ENCODE measurements at places on chromosomes 3 and 15.
A peak's percentile ranks its signal among the peaks of the same experiment; 100 is the strongest.

GRCh38 chr3:146416366-146416765, 53.0 kb downstream of the PLSCR2 start:
- no peak for DNase-seq

- no peak for DNase-seq
Measured at GRCh38 chr15:98889930-98890695, 117.5 kb downstream of the PGPEP1L start.

- no peak for DNase-seq
Measured at GRCh38 chr15:82856397-82857170, 47.2 kb downstream of the WHAMM start.

GRCh38 chr3:54698054-54698453, 229.8 kb downstream of the LRTM1 start:
- DNase-seq: no peak

- no peak for DNase-seq
Measured at GRCh38 chr3:112472691-112473090, 26.6 kb downstream of the BTLA start.

GRCh38 chr15:65833501-65834205, 35.6 kb upstream of the RAB11A start:
- no peak for DNase-seq

- no peak for DNase-seq
Measured at GRCh38 chr15:71889947-71890346, 79.6 kb downstream of the NR2E3 start.

- DNase-seq: no peak
Measured at GRCh38 chr3:191026746-191027145, 164.3 kb upstream of the GMNC start.

GRCh38 chr15:87758794-87759418, 497.6 kb downstream of the NTRK3 start:
- no peak for DNase-seq

DNA sequence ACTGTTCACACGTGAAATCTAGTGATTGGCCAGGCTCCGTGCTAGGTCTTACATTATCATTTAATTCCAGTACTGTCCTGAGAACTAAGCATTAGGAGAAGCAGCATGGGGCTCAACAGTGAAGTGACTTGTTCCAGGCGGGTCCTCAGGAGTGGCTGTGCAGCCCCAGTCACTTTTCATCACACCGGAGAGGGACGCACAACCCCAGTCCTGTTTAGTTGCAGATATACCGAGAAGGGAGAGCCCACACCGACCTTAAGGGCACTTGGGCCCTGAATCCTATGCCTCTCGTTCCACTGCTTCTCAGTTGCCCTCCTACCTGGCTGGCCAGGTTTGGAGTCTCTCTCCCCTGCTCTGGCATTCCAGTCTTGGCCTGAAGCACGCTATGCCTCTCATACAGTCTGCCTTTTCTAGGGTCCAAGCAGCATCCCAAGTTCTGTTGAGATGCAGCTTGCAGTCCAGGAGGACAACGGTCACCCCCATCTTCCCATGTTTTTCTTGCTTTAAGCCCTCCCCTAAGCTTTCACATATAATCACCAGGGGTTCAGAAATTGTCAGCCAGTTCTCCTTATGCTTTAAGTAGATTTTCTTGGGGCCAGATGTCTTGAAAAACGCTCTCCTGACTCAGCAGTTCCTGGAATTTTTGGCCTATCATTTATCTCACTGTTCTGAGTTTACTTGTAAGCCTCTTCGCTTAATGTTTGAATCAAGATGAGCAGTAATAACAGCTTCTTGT, 10.1 kb downstream of the FAM131A start:
- DNase-seq: no peak

- no peak for DNase-seq
Measured at GRCh38 chr3:46930945-46931403, 45.6 kb downstream of the CCDC12 start.

DNA sequence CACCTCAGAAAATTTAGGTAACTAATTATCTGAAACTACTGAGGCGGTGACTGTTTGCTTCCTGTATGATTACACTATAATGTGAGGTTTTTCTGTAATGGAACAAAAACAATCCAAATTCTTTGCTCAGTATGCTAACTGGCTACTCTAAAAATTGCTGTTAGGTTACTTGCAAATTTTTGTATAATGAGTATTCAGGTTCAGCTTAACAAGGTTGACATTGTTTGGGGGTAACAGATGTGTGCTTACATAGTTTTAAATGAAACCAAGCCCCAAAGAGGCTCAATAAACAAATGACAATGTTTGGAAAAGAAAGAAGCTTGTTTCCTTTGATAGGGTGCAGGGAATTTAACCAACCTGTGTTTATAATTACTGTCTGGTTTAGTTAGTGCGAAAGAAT, 414.5 kb upstream of the MDFIC2 start:
- no peak for DNase-seq

GRCh38 chr3:27485866-27486265, 1.7 kb upstream of the SLC4A7 start:
- DNase-seq: no peak

- DNase-seq: no peak
Measured at GRCh38 chr15:83306561-83306960, 22.1 kb upstream of the BNC1 start.

DNA sequence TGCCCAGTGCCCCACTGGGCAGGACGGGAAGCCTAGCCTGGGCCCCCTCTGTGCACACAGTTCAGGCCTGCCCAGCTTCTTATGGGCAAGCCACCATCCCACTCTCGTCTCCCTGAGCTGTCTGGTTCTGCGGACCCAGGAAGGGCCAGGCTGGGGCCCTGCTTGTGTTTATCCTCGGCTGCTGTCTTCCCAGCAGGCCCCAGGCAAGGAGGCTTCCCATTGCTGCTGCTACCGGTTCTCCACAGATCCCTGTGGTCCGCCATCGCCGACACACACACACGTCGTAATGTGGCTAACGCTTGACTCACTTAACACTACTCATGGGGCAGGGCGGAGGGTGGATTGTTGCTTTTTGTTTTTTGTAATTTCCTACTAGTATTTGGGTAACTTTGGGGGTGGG, 52.4 kb upstream of the SLC6A1 start:
- no peak for DNase-seq

DNA sequence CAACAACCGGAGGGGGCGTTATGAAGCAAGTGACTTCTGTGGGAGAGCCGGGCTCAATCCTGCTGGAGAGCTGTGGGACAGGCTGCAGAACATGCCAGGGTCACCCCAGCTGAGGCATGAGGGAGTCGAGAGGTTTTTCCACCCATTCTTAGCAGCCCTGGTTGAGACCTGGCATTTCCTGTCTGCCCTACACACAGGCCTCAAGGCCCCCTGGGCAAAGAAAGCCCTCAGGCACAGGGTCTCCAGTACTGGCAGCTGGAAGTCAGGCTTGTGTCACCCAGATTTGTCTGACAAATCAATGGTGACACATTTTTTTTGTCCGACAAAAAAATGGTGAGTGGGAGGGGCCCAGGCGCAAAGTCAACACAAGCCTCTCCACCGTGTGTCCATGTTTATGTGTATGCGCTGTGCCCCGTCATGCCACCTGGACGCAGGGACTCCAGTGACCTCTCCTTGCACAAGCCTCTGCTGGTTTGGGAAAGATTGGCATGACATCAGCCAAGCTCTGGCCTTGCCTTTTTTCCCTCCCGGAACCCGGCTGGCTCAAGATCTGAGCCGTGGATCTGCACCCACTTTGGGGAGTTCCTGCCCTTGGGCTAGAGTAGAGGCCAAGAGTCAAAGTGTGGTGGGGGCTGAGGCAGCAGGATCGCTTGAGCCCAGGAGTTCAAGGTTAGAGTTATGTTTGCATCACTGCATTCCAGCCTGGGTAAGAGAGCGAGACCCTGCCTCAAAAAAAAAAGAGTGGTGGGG, 20.8 kb upstream of the ALAS1 start:
- no peak for DNase-seq

DNA sequence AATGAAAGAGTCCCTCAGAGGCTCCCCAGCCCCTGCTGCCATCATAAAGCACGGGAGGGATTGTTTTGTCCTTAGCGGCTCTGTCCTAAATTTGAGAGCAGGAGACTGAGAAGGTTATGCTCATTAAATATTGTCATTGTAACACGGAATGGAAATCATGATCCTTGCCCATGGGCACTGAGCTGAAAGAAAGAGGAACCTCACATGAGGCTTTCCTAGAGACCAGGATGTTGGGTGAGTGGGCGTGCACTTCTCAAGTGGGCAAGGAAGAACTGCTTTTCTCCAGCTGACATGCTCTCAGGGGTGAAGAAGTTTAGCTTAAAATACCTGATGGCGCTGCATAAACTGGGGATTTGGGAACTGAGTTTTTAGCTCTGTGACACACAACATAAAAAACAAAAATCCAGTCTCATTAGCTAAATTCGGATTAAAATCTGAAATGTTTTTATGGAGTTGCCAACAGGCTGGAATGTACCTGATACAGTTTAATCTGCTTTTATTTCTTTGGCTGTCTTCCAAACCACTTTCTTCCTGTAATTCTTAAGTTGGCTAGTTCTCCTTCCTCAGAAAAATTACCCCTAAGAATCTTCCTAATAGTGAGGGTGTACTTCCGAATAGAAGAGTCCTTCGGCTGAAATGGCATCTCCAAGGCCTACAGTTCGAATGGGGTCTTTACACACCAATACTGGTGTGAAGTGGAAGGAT, 31.7 kb downstream of the ADPGK start:
- no peak for DNase-seq

DNA sequence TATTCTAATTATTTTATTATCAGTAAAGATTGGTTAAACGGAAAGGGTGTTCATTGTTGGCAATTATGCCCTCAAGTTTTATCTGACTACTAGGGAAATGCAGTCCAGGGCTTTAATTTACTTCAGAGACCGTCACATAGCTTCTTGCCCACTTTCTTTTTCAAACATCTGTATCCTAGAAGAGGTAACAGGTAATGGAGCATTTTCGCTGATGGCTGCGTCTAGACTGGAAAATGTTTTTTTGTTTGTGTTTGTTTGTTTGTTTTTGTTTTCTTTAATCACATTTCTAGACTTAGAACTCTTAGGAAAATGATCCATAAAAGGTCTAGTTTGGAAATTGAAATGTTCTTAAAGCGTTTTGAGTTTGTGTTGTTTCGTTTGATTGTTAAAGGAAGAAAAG, 71.4 kb downstream of the ANXA2 start:
- no peak for DNase-seq

- DNase-seq: no peak
Measured at GRCh38 chr3:34396288-34396687, 597.9 kb downstream of the PDCD6IP start.

DNA sequence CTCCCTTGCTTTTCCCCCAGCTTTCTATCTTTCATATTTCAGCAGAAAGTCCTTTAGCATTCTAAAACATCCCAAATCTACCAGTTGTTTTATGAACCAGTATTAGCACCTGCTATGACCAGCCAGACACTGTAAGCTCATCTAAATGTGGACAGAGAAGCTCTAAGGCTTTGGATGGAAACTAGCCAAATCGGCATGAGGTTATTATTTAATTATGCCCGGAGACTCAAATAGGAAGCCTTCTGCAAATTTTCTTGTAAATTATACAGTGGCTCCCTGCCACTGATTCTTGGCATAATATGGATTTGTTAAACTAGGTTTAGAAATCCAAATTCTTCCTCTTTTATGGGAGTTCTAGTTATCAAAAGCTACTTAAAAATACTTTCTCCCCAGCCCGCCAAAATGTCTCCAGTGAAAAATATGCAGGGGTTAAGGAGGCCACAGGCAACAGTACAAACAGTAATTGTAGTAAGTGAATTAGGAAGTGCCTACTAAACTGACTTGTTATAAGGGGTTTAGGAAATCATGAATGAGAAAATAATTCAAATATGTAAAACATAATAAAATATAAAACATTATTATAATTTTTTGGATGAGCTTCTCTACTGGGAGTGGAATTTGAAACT, 15.4 kb downstream of the MYH15 start:
- no peak for DNase-seq

- no peak for DNase-seq
Measured at GRCh38 chr15:93036951-93037819, 51.8 kb downstream of the RGMA start.

DNA sequence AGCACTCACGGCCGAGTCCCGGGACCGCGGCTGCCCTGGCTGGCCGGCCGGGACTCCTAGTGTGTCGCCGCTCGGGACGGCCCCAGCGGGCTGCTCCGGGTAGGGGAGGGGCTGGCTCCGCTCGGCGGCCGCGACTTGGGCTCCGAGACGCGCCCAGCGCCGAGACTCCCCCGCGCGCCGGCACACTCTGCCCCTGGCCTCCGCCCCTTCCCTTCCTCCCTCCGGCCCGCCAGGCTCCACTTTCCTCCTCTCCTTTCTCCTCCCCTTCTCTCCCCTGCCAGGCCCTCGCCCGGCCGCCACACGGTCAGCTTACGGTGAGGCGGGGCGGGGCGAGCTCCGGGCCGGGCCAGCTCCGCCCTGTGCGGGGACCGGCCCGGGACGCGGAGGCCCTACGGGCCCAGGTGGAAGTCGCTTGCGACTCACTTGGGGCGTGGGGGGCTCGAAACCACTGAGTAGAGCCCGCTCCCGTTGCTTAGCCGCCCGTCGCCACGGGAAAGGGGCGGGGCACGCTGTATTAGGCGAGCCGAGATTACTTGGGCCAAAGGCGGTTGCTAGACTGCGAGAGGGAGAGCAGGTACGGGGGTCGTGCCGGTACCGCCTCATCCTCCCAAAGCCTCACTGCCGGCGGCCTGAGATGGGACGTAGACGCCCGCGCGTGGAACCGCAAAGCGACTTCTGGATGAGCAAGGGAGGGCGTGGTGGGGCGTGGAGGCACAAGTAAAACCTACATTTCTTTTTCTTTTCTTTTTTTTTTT, at the start of gene ITGB5:
ITGB5 (minus strand) TSS at position 189 of the 755 bp plus-strand sequence. CDS start 365 bp downstream, outside the sequence.
- DNase-seq: no peak

GRCh38 chr3:119290613-119291012, 3.6 kb upstream of the ARHGAP31 start:
- no peak for DNase-seq

GRCh38 chr3:98326945-98327344, 26.7 kb upstream of the OR5K4 start:
- DNase-seq: peak; percentile 34

DNA sequence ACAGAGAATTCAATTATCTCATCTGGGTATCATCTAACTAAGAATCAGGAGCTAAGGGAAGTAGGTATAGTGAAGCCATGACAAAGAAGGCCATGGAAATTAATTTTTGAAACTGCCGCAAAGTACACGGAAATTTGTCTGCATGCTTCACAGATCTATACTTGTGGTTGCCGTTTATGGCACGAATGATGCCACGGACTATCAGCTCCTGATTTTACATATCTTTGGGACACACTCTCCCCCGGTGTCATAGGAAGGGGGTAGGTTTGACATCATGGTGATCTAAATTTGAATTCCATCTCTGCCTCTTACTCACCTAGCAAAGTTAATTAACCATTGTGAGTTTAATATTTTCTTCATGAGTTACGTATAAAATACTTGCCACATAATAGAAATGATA, 14.0 kb downstream of the ARPP21 start:
- no peak for DNase-seq
